ENCODE measurements at places on chromosomes 1 and 21.

GRCh38 chr1:36212782-36213181, 11.5 kb upstream of the THRAP3 start:
- DNase-seq = peak; percentile 37

DNA sequence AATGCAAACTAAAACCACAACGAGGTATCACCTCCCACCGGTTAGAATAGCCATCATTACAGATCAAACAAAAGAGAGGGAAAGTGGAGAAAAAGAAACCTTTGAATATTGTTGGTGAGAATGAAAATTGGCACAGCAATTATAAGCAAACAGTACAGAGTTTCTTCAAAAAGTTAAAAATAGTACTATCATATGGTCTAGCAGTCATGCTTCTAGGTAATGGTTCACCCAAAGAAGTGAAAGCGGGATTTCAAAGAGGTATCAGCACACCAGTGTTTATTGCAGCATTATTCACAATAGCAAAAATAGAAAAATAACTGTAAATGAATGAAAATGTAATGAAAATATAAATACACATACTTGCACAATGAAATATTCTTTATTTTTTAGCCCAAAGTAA, 8.2 kb downstream of the OR2T10 start:
- DNase-seq = no peak

GRCh38 chr21:29939924-29940275, at the start of gene GRIK1:
Gene GRIK1, minus strand, starts transcription at chr21:29939996.
- no peak for DNase-seq

- no peak for DNase-seq
Observed at GRCh38 chr1:60461925-60462595, 388.5 kb upstream of the C1orf87 start.

- peak; percentile 36 for DNase-seq
Observed at GRCh38 chr1:20666804-20667203, 5.6 kb upstream of the DDOST start.

Data from EL (cell line).